CD4-positive, CD25-positive, alpha-beta regulatory T cell (primary cell): ENCODE measurements at places on chromosomes 13 and 19. TPM values are rescaled to one million over a fixed set of nuclear protein-coding genes. Genes with fewer than 3 reads are reported as not detected.

DNA sequence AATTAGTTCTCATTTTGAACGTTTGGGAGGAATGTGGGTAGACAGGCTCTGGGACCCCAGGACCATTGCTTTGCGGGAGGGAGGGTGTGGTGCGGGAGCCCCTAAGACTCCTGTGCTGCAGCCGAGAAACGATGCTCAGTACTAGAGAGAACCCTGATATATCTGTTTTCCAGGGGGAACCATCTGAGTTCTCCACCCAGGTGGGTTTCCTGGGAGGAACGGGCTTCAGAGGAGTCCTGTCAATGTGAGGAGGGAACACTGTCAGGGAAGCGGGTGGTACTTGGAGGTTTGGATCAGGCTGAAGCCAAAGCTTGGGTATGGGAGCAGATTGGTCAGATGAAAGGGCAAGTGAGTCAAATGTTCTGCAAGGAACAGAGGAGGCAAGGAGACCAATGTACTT, 358.0 kb downstream of the FGF9 start:
- DNase-seq: no peak
- H3K27ac ChIP-seq: no peak overlapping the region
- no peaks in the 10 kb centered on the region for H3K4me1 ChIP-seq
- H3K36me3 ChIP-seq: no peaks in the 10 kb centered on the region
- peaks cover 2% of the 10 kb centered on the region for H3K27me3 ChIP-seq

- H3K27me3 ChIP-seq: no peaks in the 10 kb centered on the region
- peak overlapping the region; percentile 100 for H3K27ac ChIP-seq
- peak overlapping the region; percentile 64 for H3K4me3 ChIP-seq
- H3K36me3 ChIP-seq: peaks cover 8% of the 10 kb centered on the region
Measured at GRCh38 chr19:1261798-1262622, 7.1 kb upstream of the CIRBP start.

The ADPRHL1 gene
- total RNA-seq: 0.57 TPM

- no peak for DNase-seq
- no peaks in the 10 kb centered on the region for H3K36me3 ChIP-seq
- H3K27me3 ChIP-seq: no peaks in the 10 kb centered on the region
- H3K4me1 ChIP-seq: peaks cover 18% of the 10 kb centered on the region
Measured at GRCh38 chr19:47485210-47485609, 1.2 kb upstream of the KPTN start.

DNA sequence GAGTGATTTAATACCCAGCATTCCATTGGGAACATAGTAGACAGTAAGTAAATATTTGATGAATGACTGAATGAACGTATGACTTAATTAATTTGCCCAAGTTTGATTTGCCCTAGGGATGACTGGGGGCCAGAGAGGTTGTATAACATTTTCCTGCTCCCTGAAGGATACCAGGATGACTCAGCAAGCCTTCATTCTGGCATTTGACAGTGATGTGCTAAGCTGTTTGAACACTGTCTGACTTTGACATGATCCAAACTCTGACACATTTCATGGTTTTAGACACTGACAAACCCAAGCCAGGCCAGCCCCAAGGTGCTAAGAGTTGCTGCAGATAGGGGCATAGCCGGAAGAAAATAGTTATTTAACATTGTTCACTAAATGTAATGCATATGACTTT, 53.4 kb upstream of the KLF12 start:
- DNase-seq: no peak
- H3K36me3 ChIP-seq: no peaks in the 10 kb centered on the region
- no peak overlapping the region for H3K4me3 ChIP-seq
- peaks cover 8% of the 10 kb centered on the region for H3K4me1 ChIP-seq
- H3K27ac ChIP-seq: no peak overlapping the region
- no peaks in the 10 kb centered on the region for H3K27me3 ChIP-seq

- H3K4me3 ChIP-seq: no peak overlapping the region
- no peaks in the 10 kb centered on the region for H3K27me3 ChIP-seq
- H3K36me3 ChIP-seq: peaks cover 62% of the 10 kb centered on the region
- no peaks in the 10 kb centered on the region for H3K4me1 ChIP-seq
Measured at GRCh38 chr19:17103177-17103576, 27.6 kb downstream of the MYO9B start.

The PRODH2 gene
- total RNA-seq: not detected

GRCh38 chr19:18057557-18057956, 29.2 kb downstream of the IL12RB1 start:
- H3K36me3 ChIP-seq: peaks cover 16% of the 10 kb centered on the region
- DNase-seq: no peak
- H3K4me1 ChIP-seq: peaks cover 12% of the 10 kb centered on the region
- H3K4me3 ChIP-seq: no peak overlapping the region

DNA sequence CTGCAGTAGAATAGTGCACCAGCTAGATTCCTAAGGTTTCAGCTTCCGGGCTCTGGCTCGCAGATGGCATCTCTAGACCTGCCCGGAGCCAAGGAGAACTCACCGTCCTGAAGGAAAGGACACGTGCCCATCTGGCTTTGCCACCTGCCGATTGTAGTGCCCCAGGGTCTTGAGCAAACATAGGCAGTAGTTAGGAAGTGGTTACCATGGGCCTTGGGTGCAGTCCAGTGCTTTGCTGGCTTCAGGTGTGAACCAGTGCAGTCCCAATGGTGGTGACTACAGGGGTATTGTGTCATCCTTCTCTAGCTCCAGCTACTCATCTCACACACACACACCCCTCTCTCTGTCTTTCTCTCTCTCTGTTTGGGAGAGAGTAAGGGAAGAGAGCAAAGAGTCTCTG, 61.4 kb upstream of the TEX29 start:
- no peaks in the 10 kb centered on the region for H3K4me1 ChIP-seq
- H3K4me3 ChIP-seq: no peak overlapping the region
- peaks cover 28% of the 10 kb centered on the region for H3K36me3 ChIP-seq
- no peaks in the 10 kb centered on the region for H3K27me3 ChIP-seq
- no peak for DNase-seq
- no peak overlapping the region for H3K27ac ChIP-seq

- no peak for DNase-seq
- no peaks in the 10 kb centered on the region for H3K27me3 ChIP-seq
- no peak overlapping the region for H3K27ac ChIP-seq
- peak overlapping the region; percentile 2 for H3K4me3 ChIP-seq
Measured at GRCh38 chr13:50215399-50215798, 200.2 kb downstream of the KCNRG start.

The ENOX1 gene
- total RNA-seq: not detected

The LIM2 gene
- total RNA-seq: not detected

DNA sequence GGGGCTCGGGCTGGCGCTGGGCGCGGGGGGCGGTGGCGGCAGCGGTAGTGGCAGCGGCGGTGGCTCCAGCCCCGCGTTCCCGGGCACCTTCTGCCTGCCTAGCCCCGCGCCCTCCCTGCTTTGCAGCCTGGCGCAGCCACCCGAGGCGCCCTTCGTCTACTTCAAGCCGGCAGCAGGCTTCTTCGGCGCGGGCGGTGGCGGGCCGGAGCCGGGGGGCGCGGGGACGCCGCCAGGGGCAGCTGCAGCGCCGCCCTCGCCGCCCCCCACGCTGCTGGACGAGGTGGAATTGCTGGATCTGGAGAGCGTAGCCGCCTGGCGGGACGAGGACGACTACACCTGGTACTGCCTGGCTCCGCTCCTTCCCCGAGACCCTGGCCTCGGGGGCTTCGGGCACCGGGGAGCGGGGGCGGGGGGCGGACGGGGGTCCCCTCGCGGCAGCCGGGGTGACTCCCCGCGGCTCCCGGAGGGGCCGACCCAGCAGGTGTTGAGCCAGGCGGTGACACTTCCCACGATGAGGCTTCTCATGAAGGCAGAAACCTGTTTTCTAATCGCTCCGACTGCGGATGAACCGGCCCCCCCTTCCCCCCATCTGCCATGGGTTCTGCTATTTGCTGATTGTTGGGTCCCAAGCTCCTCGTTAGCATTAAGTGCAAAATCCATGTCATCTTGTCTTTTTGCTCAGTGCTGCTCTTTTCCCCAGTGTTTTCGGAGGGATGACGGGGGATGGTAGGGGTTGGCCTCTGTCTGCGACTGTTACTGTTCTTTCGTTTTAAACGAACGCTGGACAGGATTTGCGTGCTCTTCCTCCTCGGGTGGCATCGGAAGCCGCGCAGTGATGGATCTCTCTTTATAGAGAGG, 943 bp downstream of the SLAIN1 start:
- peaks cover 39% of the 10 kb centered on the region for H3K4me1 ChIP-seq
- no peaks in the 10 kb centered on the region for H3K27me3 ChIP-seq
- H3K27ac ChIP-seq: peak overlapping the region; percentile 51
- DNase-seq: peak; percentile 60
- peak overlapping the region; percentile 97 for H3K4me3 ChIP-seq
- no peaks in the 10 kb centered on the region for H3K36me3 ChIP-seq

The ARRDC5 gene
- total RNA-seq: 6.1 TPM

- no peak overlapping the region for H3K4me3 ChIP-seq
- H3K27ac ChIP-seq: no peak overlapping the region
- H3K4me1 ChIP-seq: no peaks in the 10 kb centered on the region
- no peaks in the 10 kb centered on the region for H3K36me3 ChIP-seq
Measured at GRCh38 chr13:101205408-101205807, 210.9 kb downstream of the NALCN start.

DNA sequence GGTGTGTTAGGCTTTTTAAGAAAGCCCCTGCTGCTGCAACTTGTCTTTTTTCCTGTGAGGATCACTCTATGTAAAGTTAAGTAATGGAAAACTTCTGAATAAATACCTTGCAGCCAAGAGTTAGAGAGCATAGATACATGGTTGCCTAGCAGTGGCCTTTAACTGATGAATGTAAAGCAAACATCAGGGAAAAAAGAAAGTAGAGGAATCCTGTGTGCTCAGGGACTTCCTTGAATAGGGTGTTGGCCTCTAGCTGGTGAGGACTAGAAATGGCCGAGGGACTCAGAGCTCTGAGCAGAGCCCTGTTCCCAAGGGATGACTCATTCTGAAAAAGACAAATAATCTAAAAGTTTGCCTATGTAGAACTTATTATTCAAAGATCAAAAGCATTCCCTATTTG, 135.7 kb downstream of the MIPEP start:
- H3K27ac ChIP-seq: no peak overlapping the region
- H3K36me3 ChIP-seq: no peaks in the 10 kb centered on the region
- no peaks in the 10 kb centered on the region for H3K27me3 ChIP-seq
- no peak overlapping the region for H3K4me3 ChIP-seq
- DNase-seq: no peak
- H3K4me1 ChIP-seq: no peaks in the 10 kb centered on the region

DNA sequence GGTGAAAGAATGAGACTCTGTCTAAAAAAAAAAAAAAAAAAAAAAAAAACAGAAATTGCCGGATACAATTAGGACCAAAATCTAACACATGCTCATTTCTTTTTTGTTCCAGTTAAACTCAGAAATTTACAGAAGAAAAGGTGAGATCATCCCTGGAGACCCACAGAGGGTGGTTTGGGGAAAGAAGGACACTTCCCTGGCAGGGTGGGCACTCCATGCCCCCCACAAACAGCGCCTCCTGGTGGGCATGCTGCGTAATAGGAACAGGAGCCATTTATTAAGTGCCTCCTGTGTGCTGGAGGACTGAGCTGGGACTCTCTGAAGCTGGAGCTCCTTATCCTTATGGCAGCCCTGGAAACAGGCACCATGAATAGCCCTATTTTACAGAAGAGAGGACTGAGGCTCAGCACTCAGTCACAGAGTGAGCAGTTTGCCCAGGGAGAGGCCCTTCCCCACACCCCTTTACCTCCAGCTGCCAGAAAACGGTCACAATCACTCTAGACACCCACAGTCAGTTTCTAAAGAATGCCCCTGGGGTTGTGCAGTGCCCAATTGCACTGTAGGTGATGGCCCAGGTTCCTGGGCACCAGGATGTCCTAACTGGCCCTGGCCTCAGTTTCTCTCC, 10.1 kb downstream of the C19orf38 start:
- no peak overlapping the region for H3K4me3 ChIP-seq
- DNase-seq: no peak
- no peaks in the 10 kb centered on the region for H3K27me3 ChIP-seq
- no peaks in the 10 kb centered on the region for H3K4me1 ChIP-seq

The LCP1 gene
- 516 TPM for total RNA-seq

DNA sequence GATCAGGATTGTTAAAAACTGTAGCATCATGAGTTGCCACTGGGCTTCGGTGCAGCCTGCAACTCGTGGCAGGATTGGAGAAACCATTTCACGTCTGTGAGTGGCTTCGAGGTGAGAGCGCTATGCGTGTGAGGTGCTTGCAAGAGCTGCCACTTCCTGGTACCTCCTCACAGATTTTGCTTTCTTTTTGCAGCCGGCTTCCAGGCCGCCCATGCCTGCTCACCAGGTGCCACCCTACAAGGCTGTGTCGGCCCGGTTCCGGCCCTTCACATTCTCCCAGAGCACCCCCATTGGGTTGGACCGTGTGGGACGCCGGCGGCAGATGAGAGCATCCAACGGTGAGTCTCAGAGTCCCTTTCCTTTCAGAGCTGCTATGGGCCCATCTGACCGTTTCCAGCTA, 57.9 kb upstream of the C1QTNF9 start:
- H3K36me3 ChIP-seq: peaks cover 7% of the 10 kb centered on the region
- H3K27ac ChIP-seq: peak overlapping the region; percentile 95
- peak; percentile 92 for DNase-seq
- peak overlapping the region; percentile 98 for H3K4me3 ChIP-seq
- no peaks in the 10 kb centered on the region for H3K27me3 ChIP-seq
- H3K4me1 ChIP-seq: peaks cover 60% of the 10 kb centered on the region

DNA sequence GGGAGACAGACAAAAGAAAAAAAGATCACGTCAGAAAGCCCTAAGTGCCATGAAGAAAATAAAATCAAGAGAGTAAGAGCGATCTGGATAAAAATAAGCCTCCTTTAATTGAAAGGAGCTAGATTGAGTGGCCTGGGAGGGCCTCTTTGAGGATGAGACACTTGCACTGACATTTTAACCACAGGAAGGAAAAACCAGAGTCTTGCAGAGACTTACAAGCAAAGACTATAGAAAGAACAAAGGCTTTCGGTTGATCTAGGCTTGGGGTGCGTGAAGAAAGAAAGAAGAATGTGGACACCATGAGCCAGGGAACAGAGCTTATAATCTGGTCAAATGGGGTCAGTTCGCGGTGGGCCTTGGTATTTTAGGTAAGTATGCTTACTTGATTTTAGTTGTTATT, 342.7 kb downstream of the COG6 start:
- DNase-seq: peak; percentile 66
- no peaks in the 10 kb centered on the region for H3K27me3 ChIP-seq
- H3K4me3 ChIP-seq: peak overlapping the region; percentile 42
- no peak overlapping the region for H3K27ac ChIP-seq
- H3K4me1 ChIP-seq: peaks cover 11% of the 10 kb centered on the region

GRCh38 chr13:90577726-90578125, 769.8 kb upstream of the MIR17HG start:
- no peaks in the 10 kb centered on the region for H3K4me1 ChIP-seq
- H3K4me3 ChIP-seq: no peak overlapping the region

GRCh38 chr13:30735025-30735871, at the start of gene ALOX5AP:
TSS of gene ALOX5AP (plus strand) at chr13:30735543. CDS start at chr13:30735606, 63 bp downstream.
- DNase-seq: peak; percentile 72
- peak within 1 kb of the TSS; percentile 93 for H3K4me3 ChIP-seq
- peak within 1 kb of the TSS; percentile 70 for H3K27ac ChIP-seq
- no peaks in the 10 kb centered on the region for H3K36me3 ChIP-seq
- H3K4me1 ChIP-seq: peaks cover 55% of the 10 kb centered on the region
- no peaks in the 10 kb centered on the region for H3K27me3 ChIP-seq

GRCh38 chr13:105787632-105788031, 747.8 kb downstream of the EFNB2 start:
- H3K36me3 ChIP-seq: no peaks in the 10 kb centered on the region
- H3K4me3 ChIP-seq: no peak overlapping the region
- H3K27ac ChIP-seq: no peak overlapping the region
